ENCODE measurements at places on chromosomes 11 and 22.

GRCh38 chr11:105718641-105719040, 108.8 kb downstream of the GRIA4 start:
- no peak for DNase-seq

DNA sequence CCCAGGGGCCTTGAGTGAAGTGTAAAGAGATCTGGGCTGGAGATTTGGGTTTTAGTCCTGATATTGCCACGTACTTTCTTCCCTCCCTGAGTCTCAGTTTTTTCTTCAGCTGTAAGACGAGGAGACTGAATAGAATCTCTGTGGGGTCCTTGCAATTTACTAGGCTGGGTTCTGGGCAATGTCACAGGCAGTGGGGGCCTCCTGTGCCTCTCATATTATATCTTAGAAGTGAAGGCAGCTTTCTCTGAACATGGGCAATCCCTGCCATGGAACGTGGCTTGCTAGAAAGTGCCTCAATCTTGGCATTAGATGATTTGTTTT, 62.0 kb upstream of the PTPRJ start:
- no peak for DNase-seq

DNA sequence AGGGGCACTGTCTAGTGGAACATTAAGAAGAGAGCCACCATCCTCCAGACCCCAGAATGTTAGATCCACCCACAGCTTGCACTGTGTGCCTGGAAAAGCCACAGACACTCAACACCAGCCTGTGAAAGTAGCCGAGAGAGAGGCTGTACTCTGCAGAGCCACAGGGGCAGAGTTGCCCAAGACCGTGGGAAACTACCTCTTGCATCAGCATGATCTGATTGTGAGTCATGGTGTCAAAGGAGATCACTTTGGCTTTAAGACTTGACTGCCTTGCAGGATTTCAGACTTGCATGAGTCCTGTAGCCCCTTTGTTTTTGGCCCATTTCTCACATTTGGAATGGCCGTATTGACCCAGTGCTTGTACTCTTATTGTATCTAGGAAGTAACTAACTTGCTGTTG, 115.9 kb upstream of the CCDC179 start:
- no peak for DNase-seq

DNA sequence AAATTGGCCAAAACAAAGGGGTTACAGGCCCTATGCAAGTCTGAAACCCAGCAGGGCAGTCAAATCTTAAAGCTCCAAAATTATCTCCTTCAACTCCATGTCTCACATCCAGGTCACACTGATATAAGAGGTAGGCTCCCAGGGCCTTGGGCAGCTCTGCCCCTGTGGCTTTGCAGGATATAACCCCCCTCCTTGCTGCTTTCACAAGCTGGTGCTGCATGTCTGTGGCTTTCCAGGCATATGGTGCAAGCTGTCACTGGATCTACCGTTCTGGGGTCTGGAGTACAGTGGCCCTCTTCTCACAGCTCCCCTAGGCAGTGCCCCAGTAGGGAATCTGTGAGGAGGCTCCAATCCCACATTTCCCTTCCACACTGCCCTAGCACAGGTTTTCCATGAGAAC, 519.6 kb downstream of the ETS1 start:
- DNase-seq = no peak

DNA sequence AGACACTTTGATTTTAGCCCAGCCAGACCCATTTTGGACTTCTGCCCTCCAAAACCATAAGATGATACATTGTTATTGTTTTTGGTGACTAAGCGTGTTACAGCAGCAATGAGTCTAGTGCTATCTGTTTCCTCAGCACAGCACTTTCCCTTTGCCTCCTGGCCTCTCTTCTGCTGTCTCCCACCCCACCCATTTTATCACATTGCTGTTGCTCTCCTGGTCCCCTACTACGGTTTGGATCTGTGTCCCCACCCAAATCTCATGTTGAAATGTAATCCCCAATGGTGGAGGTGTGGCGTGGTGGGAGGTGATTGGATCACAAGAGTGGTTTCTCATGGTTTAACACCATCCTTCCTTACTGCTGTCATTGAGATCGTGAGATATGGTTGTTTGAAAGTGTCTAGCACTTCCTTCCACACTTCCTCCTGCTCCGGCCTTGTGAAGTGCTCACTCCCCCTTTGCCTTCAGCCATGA, 59.8 kb upstream of the CD82 start:
- no peak for DNase-seq
